Tibial nerve (tissue), 4 donors: ENCODE measurements at places on chromosomes 1 and 21.
A peak's percentile ranks its signal among the peaks of the same experiment; 100 is the strongest.

GRCh38 chr1:174920093-174920492 lies 79.7 kb upstream of the CACYBP start:
- DNase-seq = no peak

DNA sequence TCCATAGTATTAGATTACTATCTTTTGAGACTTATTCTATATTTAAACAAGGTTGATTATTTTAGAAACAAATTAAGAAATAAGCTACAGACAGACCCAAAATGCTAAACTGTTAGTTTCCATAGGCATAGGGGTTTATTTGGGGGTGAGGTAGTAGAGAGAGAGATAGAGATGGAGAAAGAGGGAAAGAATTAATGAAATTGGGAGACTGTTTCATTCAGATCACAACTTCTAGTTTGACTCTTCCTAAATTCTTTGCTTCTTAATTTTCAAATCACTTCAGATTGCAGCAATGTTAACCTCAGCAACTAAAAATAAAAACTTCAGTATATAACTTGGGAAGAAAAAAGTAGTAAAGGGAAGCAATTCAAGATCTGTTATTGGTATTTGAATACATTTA lies 3.4 kb downstream of the JUN start:
- DNase-seq = no peak

- no peak for DNase-seq
These were observed 18.0 kb downstream of the KIAA0319L start for GRCh38 chr1:35539073-35539823.

DNA sequence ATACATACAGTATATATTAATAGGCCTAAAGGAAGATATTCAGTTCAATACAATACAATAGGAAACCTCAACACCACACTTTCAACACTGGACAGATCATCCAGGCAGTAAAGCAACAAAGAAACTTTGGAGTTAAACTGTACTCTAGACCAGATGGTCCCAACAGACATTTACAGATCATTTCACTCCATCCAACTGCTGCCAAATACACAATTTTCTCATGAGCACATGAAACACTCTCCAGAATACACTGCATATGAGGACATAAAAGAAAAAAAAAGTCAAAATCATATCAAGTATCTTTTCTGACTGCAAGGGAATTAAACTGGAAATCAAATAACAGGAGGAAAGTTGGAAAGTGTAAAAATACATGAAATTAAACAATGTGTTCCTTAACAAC lies 607.5 kb upstream of the BRINP3 start:
- DNase-seq = no peak

DNA sequence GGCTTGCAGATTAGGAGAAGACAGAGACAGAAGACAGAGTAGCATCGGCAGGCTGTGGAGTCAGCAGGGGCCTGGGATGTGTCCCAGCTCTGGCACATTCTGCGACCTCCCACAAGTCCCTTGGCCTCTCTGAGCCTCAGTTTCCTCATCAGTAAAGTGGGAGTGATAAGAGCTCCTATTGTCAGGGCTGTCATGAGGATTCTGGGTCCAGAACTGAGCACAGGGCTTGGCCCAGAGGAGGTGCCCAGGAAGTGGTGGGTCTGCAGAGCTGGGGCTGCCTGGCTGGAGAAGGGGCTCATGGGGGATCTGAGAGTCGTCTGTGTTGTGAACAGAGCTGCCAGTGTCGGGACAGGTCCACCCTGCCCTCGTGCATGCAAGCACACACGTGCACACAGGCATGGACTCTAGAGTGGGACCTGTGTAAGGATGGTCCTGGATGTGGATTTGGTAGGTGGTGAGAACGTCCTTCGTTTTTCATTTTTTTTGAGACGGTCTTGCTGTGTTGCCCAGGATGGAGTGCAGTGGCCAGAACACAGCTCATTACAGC lies 262.9 kb downstream of the PTPRU start:
- DNase-seq = no peak

GRCh38 chr1:228378090-228378872 lies 28.4 kb downstream of the TRIM11 start:
- peak; percentile 48 for DNase-seq

GRCh38 chr1:64476251-64476952 lies 6.5 kb downstream of the CACHD1 start:
- DNase-seq = no peak

GRCh38 chr21:31151156-31152045 lies 113.1 kb upstream of the KRTAP19-8 start:
- DNase-seq = no peak

DNA sequence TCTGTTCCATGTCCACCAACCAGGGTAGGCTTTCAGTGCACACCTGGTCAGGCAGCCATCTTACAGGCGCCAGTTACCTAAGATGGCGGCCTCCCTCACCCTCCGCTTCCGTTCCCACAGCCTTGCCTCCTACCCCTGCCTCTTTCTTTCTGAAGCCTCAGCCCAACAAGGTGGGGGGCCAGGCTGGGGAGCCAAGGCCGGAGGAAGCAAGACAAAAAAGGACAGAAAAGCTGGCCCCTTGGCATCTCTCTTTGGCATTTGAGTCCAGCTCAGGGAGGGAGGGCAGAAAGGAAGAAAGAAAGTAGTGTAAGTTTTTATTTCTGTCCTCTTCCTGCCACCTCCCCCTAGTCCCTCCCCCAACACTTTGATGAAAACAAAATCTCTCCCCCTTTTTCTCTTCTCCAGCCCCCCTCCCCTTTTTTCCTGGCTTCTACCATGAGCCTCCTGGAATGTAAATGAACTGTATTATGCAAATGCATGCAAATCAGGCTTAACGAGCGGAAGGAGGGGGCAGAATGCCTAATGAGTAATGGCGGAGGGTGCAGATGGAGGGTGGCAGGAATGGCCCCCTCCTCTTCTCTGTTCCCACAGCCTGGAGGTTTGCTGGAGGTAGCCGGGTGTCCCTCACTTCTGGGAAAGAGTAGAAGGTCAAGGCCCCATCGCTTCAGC lies 43.8 kb downstream of the RHBG start:
- no peak for DNase-seq

- DNase-seq = no peak
These were observed 39.4 kb downstream of the WNT9A start for GRCh38 chr1:227908359-227908758.

DNA sequence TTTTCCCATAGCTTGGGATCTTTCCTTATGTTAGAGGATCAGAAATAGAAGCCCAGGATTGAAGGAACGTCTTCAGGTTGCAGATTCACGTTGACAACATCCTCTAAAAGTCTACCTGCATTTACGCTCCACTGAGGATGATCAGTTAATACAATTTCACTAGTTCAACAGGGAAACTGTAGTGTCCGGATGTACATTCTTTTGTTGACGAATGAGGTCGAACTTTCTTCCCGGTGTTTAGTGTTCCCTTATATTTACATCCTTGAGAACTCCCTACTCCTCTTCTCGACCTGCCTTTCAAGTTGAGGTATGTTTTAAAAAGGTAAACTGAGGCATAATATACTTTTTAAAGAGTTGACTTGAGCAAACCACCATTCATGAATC lies 74.8 kb downstream of the SIK1 start:
- DNase-seq = no peak

DNA sequence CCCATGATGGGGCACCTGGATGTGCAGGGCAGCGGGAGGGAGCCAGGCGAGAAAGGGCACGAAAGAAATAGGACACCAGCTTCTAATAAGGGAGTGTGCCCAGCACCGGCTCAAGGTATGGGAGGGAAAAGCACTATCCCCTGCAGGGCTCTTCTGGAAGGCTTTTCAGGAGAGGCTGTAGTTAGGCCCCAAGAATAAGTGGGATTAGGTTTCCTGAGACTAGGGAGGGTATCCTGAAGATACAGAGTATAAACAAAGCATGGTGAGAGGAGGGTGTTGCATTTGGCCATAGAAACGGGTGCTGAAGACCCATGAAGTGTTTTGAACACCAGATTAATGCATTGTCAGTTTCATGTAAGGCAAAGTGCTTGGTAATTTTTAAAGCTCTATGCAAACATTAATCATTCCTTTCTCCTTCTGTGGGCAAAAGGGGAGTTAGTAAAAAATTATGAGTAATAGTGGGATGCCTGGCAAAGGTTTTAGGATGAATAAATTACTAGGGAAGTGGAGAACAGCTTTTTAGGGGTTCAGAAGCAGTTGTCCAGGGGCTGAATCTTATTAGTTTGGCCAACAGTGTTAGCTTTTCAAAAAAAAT lies 74.0 kb downstream of the SYT6 start:
- DNase-seq = no peak

DNA sequence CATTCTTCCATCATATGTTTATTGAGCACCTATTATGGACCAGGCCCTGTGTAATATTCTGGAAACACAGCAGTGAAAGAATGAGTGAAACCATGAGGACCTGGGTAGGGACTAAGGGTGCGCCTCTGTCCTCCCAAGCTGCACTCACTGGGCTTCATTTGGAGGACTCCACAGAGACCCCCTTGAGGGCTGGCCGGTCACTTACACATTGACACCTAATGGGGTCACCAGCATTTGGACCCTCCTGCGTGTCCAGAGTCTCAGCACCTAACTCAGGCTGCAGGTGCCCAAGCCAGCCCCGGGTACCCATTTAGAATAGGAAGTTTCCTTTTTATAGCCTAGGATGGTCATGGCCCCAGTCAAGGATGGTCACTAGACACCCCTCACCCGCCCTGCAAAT lies 2.8 kb upstream of the FNDC5 start:
- no peak for DNase-seq

DNA sequence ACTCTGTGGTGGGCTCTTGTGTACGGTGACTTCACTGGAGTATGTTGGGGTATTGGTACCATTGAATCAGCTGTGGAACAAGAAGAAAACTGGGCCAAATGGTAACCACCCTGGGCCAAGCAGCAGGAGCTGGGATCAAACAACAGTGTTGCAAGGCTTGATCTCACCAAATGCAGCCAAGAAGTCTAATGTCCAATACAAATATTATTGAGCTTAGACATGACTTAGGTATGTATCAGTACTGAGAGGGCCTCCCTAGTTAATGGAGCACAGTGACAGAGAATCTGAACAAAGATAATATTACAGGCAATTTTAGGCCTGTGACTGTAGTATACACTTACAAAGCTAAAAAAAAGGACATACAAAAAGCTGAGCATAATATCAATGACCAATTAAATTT lies 604.8 kb downstream of the PLA2G4A start:
- DNase-seq = no peak

DNA sequence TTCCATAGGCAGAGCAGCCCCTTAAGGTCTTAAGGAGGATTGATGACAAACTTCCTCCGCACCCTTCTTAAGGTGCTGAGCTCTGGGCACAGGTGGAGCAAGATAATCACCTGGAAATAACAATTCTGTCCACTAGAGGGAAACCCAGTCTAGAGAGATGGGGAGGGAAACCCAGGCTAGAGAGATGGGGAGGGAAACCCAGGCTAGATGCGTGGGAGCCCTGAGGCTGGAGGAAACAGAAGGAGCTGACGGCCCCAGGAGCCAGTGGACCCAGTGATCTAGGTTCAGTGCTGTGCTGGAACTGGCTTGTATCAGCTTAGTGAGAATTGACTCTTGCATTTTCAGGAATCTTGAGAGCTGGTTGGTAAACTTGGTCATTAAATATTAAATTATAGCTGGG lies 17.8 kb upstream of the MYCL start:
- no peak for DNase-seq

DNA sequence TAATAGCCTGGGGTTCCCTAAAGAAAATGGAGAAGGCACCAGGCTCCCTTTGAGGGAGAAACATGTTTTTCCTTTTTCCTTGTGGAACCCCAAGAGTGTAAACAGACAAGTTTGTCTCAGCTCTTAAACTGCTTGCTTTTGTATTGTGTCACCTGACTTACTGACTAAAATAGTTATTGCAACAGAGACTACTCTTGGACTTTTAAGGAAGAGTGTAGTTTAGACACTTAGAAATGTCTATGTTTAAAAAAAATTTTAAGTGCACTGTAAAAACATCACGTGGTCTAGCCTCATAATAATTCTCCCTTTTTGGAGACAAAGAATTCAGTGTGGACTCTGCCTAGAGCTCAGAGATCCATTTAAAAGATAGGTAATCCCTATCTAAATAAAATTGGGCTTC lies 141.1 kb downstream of the TRIM33 start:
- DNase-seq = no peak

DNA sequence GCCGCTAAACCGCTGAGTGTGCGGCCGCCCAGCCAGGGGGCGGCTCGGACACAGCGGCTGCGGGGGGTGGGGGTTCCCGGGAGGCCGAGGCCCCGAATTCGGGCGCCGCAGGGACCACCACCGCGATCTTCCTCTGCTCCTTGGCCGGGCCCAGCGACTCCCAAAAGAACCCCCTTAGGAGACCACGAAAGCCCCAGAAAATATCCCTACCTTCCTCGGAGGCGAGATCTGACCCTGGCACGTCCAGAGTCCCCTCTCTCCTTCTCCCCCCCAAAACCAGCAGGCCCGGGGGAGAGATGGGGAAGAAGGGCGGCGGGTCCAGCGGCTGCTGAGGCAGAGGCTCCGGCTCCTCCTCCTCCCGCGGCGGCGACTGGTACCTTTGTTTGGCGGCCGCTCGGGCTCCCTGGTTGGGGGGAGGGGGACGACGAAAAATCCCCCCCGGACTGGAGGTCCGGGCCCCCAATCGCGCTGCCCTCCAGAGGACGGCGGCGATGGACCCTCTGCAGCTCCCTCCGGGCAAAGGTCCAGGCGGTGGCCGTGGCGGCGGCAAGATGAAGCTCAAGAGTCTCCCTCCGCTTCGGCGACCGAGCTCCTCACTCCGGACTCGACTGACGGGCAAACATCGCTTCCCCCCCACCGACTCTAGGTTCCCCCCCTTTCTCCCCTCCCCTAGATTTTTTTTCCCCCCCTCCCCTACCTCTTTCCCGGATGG lies at the start of gene ARID4B:
ARID4B (minus strand) TSS at position 621 of the 712 bp plus-strand sequence. CDS start 1,260 bp downstream, outside the sequence.
- DNase-seq = peak; percentile 67

GRCh38 chr1:182817802-182818201 lies 21.3 kb upstream of the DHX9 start:
- no peak for DNase-seq

DNA sequence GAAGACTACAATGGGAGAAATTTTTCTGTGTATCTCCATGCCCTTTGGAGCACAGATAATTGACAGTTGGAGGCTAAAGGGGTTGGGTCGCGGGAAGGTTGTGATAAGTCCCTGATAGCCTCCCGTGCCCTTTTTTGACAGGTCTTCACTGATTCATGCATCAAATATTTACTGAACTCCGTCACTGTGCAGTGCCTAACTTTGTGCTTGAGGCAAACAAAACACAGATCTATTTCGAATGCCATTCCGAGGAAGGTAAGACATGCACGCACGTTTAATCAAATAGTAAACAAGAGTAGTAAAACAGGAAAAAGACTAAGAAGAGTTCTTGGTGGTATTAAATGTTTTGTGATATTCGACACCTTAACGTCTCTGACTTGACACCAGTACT lies 494 bp upstream of the PIP5K1A start:
- no peak for DNase-seq

- no peak for DNase-seq
These were observed 29.0 kb upstream of the KCNN3 start for GRCh38 chr1:154899041-154899440.

DNA sequence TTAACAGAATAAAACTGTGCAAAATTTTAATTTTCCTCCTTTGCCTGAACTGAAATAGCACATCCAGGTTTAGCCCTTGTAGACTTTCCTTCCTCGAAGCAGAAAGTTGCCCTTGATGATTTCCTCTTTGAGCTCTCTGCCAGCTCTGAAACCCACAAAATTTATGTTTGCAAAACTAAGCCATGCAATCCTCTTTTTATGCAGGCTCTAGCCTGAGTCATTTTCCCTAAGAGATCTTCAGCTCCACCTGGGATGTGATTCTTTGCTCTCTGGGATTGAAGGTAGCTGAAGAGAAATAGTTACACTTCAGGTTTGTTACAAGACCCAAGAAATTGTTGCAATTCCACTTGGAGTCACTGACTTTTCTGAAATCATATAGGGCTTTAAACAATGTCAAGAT lies 1.4 kb upstream of the F3 start:
- DNase-seq = no peak

GRCh38 chr1:169802888-169803287 lies 8.2 kb upstream of the METTL18 start:
- no peak for DNase-seq

- no peak for DNase-seq
These were observed 3.8 kb upstream of the NCMAP start for GRCh38 chr1:24551960-24552571.
